ENCODE measurements at places on chromosomes 13 and 19.

GRCh38 chr19:11192957-11193939, 4.1 kb downstream of the KANK2 start:
- DNase-seq: no peak

- peak; percentile 20 for DNase-seq
These were observed 36.7 kb upstream of the RBM26 start for GRCh38 chr13:79442706-79443105.

DNA sequence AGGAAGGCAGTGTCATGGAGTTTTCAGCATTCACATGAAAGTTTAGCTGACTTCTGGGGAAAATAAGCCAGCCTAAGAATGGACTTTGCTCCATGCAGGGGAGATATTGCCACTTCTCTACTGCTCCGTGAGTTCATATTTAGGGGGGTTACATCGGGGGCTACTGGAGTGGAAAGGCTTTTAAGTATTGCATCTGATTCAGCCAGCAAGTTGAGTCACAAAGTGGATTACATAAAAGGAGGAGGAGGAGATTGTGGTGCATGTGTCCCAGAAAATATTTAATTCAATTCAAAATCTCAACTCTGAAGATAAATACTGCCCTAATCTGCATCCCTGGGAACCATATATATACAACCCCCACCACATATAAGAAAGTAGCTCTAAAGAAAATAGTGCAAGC, 617.2 kb downstream of the DCT start:
- no peak for DNase-seq

GRCh38 chr19:41720103-41720502, 11.7 kb downstream of the CEACAM5 start:
- DNase-seq: no peak

GRCh38 chr13:98913741-98914140, 64.1 kb downstream of the DOCK9 start:
- no peak for DNase-seq

GRCh38 chr19:27861411-27861975, 1351.5 kb downstream of the UQCRFS1 start:
- DNase-seq: no peak

DNA sequence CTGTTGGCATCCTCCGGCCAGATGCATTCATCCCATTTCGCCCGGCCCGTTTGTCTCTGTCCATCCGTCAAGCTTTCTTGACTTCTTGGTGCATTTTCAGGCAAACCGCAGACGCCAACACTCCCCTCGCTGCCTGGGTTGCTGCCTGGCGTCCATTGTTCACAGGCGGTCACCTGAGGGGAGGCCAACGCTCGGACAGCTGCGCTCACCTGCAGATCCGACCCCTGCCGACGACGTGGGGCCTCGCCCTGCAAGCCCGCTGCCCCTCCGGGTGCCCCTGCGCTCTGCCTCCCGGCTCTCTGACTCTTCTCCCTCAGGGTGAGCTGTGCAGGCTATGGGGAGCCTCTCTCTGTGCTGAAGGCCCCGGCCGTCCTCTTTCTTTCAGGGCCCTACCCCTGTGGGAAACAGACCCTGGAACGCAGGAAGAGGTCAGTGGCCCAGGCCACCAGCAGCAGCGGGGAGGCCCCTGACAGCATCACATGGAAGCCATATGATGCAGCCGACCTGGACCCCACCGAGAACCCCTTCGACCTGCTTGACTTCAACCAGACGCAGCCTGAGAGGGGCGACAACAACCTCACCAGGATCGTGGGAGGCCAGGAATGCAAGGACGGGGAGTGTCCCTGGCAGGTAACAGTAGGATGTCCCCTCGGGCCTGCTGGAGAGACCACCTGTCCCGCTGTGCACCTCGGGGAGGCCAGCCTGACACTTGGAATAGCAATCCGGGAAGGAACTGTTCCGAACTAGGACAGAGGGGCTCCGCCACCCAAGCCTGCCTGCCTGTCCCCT, 14.8 kb upstream of the PROZ start:
- DNase-seq: no peak

DNA sequence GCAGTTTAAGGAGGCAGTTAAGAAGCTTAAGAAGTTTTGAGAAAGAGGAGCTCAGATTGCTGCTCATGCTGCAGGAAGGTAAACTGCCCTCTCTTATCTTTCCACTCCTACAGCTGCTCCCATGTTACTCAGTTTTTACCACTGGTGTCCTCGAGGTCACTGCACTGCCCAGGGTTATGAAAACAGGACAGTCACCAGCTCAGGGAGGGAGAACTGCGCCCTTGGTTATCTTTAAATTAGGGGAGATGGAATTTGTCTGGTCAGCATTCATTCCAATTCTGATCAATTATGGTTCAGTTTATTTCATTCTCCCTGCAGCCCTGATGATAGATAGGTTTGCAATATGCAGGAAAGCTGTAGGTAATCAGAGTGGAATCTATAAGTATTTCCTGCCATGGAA, 10.8 kb upstream of the SLC46A3 start:
- no peak for DNase-seq

DNA sequence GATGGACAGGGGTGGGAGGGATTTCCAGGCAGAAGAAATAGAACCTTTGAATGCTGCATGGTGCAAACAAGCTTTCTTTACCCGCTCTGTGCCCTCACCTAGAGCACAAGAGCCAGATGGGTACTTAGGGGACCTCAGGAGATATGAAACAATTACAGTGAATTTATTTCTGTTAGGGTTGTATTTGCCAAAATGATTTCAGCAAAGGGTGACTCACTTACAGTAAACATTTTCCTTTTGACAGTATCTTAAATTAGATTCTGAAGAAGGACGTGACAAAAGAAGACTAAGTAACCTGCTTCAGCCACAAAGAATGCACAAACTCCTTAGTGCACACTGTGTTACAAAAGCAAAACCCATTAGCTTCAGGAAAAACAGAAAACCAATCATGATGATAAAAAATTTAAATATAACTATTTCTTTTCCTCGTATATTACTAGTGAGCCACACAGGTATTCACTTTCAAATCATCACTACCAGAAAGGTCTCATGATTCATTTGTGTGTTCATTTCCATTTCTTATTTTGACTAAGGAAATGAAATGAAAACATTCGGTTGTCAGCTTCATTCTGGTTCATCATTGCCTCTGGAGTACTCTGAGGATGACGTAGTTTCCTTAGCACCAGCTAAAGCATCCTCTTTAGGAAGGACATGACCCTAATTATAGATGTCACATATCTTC, 158.8 kb downstream of the NHLRC3 start:
- DNase-seq: no peak

- DNase-seq: no peak
These were observed 39.9 kb downstream of the MRPL57 start for GRCh38 chr13:21216332-21216731.

GRCh38 chr19:2010135-2010668, 5.3 kb downstream of the BTBD2 start:
- no peak for DNase-seq

GRCh38 chr19:48403606-48404005, 10.1 kb downstream of the GRIN2D start:
- DNase-seq: peak; percentile 76

- peak; percentile 11 for DNase-seq
These were observed 41.2 kb upstream of the USPL1 start for GRCh38 chr13:30576528-30576927.

- peak; percentile 82 for DNase-seq
These were observed 7.6 kb downstream of the KLHL26 start for GRCh38 chr19:18644196-18645034.

- no peak for DNase-seq
These were observed 502 bp downstream of the VRK3 start for GRCh38 chr19:50024719-50025021.

DNA sequence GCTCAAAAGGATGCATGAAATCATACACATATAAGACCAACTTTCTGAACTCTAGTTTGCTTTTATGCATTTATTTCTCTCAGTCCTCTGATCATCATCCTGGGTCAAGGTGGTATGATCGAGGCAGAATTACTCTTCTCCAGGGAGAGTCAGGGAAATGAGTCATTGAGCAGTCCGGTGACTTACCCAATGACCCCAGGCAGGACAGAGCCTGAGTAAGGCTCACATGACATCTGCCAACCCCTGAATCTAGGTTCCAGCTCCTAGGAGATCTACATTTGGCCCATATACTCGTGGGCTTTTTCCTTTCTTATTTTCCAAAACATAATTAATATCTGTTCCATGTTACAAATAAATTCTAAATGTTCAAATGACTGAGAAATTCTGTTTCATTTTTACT, 502.3 kb downstream of the FOXO1 start:
- DNase-seq: no peak

DNA sequence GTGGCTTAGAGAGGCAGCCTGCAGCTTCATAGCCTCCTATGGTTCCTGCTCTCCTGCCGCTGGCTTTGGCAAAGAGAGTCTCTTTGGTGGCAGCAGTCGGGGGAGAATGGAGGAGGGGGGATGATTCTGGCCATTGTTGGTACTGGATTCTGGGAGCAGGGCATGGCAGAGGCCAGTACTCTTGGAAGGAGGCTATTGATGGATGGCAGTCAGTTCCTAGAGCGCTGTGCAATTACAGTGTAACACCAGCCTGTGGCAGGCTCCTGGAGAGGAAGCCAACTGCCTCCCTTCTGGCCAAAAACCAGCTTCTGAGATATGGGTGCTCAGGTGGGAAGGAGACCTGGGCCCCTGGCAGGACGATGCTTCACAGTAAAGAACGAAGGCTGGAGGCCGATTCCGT, 47.9 kb upstream of the TMTC4 start:
- DNase-seq: no peak

DNA sequence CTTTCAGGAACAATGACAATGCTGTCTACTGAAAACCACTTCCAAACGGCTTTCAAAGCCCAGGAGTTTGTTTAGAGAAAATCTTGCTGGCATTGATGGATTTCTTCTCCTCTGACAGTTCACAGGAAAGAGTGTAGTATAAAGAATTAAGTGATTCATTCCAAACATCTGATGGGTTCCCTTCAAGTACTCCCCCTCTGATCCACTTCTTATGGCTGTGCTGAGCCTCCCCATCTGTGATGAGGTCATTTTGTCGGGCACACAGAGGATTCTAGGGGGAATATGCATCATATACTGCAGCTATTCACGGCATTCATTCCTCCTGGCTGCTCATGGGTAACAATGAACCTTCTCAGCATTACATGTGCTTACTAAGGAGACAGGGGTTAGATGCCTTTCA, 107.9 kb downstream of the RGCC start:
- DNase-seq: peak; percentile 74

GRCh38 chr19:55369653-55370304, 484 bp downstream of the IL11 start:
- DNase-seq: no peak

- DNase-seq: peak; percentile 49
These were observed 60.9 kb downstream of the WDFY2 start for GRCh38 chr13:51645154-51645650.

GRCh38 chr19:5101871-5102270, 133.0 kb downstream of the KDM4B start:
- no peak for DNase-seq

DNA sequence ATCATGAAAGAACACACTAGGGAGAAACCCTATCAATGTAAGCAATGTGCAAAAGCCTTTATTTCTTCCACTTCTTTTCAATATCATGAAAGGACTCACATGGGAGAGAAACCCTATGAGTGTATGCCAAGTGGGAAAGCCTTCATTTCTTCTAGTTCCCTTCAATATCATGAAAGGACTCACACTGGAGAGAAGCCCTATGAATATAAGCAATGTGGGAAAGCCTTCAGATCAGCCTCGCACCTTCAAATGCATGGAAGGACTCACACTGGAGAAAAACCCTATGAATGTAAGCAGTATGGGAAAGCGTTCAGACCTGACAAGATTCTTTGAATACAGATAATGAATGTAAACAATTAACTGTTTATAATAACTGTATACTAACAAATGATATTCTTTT, 15.0 kb upstream of the ZNF439 start:
- DNase-seq: no peak

DNA sequence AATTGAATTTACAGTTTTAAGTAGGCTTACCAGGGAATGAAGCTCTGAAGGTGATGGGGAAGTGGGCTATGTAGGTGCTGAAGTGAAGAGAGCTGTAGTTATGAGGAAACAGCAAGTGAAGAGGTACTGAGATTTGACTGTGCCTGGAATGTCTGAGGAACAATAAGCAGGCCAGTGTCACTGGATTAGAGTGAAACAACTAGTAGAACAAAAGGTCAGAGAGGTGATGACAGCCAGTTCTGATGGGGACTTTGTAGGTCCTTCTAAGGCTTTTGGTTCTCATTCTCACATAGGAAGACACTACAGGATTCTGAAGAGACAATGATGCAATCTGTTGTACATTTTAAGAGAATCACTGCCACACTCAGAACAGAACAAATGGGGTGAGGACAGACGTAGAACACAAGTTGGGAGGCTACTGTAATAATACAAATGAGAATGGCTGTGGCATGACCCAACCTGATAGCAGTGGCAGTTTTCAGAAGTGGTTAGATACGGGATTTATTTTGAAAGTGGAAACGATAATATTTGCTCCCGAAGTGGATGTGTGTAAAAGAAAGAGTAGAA, 130.8 kb downstream of the MYCBP2 start:
- no peak for DNase-seq

- DNase-seq: no peak
These were observed 6.6 kb upstream of the TPTE2 start for GRCh38 chr13:19567820-19568534.

DNA sequence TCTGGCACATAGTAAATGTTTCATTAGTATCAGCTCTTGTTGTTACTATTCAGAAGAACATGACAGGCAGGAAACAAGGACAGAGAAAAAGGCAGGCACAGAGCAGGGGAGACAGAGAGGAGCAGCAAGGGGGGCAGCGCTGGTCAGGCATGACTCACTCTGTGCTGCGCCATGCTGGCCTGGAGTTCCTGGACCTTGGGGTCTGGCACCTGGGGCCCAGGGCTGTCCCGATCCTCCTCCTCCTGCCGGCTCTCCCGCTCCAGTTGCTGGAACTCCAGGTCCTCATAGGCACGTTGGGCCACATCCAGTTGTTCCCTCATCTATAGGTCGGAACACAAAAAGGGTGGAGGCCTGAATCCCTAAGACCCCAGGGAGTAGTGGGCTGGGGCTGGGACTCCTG, 7.6 kb downstream of the PHLDB3 start:
- DNase-seq: no peak

DNA sequence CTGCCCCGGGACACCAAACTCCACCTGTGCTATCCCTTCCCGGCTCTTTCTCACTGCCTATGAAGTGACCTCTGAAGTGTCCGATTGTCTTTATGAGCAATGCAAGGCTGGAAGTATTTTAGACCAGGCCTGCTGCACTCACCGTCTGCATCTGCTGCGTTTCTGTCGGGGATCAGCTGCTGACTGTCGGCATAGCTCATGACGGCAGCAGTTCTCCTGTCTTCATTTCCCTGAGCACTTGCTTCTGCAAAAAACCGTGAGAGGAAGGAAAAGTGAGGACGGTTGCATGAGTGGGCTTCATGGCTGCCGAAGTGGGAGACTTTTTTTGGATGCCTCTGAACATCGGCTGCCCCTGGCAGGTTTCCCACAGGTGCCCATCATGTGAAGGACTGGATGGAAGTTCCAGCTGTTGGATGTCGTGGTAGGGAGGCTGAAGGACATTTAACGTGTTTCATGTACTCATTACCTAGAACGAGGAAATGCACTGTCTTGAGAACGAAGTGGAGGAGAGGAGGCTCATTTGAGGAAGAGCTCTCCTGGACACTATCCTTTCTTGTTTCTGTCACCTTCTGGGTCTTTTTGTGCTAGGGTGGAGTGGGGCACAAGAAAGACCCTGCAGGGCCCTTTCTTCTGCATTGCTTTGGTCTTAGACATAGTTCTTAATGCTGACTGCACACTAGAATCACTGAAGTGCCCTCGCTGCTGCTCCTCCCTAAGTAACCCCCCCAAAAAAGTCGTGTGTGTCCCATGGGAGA, 94.7 kb downstream of the RNASEH2B start:
- no peak for DNase-seq

Measured in Ammon's horn (tissue), 1 donor.